Hematopoietic multipotent progenitor cell treated with erythropoietin and hydrocortisone succinate and interleukin-3 and kit ligand, for 4 days (in vitro differentiated cells): ENCODE measurements at places on chromosomes 7 and 10.

DNA sequence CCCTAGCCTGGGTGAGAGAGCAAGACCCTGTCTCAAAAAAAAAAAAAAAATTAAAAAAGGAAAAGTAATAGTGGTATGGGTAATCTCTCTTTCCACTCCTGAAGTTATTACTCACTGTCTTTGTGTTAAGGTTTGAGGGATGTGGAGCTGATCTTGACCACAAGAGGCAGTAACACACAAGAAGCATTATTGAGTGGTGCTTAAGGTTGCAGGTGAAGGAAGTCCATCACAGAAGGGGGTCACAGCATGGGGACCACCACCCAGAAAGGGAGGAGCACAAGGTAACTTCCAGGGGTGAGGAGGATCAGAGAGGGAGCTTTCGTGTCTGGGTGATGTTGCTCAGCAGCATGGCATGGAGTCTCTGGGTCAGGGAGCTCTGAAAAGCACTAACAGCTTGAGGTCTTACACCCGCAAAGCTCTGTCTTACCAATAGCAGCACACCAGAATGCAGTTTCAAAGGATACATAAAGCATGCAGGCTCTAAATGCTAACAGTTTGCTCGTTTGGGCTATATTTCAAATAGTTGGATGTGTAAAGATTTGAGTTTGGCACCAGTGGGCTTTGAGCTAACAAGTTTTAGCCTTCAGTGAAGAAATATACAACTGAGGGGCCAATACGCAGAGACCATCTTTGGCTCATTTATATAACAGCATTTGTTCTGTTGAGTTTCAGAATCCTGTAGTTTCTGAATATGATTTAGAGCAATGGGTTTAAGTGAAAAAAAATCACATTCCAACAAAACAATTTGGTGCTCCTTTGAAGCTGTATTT is 100.4 kb upstream of the DNAJC1 start:
- DNase-seq, result peak; percentile 38

DNA sequence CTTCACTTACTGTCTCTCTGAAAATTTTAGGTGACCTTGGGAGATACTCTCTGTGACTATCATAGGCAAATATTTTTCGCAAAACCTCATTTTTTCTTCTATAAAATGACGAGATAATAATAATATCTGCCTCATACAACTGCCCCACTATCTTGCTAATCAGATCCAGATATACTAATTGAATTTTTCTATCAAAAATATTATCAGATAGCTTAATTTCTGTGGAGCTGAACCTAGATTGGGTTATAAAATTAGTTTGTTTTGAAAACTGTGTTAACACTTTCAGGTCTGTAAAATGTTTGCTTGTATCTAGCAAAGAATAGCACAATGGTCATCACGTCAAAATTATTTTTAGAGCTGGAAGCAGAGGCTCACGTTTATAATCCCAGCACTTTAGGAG is 486.7 kb upstream of the LRRN3 start:
- DNase-seq, result no peak

DNA sequence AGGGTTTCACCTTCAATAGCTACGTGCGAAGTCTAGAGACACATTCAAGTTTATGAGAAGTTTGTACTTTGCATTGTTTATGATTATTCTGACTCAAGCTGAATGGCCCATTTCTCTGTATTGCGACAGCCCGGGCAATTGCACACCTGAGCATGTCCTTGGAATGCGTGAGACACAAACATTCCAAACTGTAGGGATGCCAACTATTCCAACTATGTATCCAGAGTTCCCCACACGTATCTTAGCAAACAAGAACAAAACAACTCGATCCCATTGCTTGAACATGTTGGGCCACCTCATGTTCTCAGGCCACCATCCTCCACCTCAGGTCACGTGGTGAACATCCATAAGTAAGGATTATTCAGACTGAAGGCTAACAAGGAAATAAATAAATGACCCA is 51.4 kb upstream of the EGFR start:
- DNase-seq, result no peak

DNA sequence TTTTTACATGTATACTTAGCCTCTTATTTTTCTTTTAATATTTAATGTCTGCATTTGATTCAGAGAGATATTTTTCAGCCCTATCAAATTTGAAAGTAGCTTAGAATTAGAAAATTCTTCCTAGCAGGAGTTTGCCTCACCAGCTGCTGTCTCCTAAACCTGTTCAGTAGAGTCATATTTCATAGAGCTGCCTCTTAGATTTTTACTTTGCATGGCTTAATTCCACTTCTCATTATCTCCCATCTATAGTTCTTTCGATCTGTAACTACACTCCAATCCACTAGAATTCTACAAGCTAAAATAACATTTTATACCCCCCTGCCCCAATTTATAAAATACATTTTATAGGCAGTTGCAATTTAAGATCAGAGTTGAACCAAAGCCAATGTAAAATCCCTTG is 227.0 kb downstream of the ANK3 start:
- DNase-seq, result no peak

GRCh38 chr10:97049670-97050069 is 136.1 kb downstream of the SLIT1 start:
- DNase-seq, result no peak

DNA sequence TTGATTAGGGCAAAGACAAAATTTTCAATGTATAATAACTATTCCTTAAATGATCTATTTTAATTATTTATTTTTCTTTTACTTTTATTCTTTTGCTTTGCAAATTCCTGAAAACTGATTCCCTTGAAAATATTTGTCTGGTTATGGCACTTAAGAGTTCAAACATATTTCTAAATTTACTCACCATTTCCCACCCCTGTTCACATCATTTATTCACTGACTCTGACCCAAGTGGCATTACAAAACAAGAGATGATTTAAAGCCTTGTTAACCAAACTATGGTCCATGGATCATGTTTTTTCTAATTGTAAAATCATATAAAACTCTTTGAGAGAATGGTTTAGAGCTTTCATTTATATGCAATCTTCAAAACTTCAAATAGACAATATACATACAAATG is 1256.1 kb upstream of the LRRN3 start:
- DNase-seq, result no peak

GRCh38 chr7:45342236-45342635 is 184.6 kb downstream of the RAMP3 start:
- DNase-seq, result no peak

DNA sequence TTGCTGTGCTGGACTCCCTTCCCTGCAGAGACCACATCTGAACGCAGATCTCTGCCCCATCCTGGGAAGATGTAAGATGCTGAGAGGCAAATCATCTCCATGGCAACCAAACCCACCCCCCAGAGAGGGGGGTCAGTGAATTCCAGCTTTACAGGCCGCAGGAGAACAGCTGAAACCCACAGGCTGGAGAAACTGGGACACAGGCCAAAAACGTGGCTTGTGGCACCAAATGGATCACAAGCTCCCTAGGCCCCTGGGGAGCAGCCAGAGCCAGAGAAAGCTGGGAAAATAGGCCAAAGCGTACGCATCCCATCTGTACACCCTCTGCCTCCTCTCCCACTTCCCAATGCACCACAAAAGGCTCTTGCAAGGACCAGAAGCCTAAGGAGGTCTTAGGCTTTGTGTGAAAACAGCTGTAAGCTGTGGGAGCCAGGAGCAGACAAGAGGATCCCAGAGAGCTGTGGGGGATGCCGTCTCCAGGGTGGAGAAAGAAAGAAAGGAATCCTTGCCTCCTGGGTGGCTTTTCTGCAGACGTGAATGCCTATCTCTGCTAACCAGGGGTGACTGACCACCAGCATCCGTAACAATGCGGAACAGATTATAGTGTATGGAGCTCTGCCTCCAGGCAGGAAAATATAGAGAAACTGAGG is 59.5 kb downstream of the TMEM130 start:
- no peak for DNase-seq

GRCh38 chr10:121092720-121093095 is 241.5 kb downstream of the WDR11 start:
- no peak for DNase-seq

DNA sequence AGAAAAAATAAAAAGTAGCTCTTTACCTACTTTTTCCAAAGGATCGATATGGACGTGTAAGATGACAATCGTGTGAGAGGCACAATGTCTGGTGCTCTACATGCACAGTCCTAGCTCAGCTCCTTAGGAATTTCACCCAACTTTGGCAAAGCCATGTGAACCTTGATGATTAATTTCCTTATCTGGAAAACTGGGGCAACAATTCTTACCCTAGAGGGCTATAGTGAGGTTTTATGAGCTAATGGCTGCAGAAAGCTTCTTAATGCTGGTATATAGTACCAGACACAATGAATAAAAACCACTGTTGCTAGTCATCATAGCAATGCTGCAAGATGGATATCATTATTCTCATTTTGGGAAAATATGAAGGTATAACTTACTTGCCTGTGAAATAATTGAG is 202.7 kb downstream of the PARD3 start:
- no peak for DNase-seq

GRCh38 chr7:157464971-157465886 is 128.4 kb downstream of the DNAJB6 start:
- DNase-seq, result no peak

DNA sequence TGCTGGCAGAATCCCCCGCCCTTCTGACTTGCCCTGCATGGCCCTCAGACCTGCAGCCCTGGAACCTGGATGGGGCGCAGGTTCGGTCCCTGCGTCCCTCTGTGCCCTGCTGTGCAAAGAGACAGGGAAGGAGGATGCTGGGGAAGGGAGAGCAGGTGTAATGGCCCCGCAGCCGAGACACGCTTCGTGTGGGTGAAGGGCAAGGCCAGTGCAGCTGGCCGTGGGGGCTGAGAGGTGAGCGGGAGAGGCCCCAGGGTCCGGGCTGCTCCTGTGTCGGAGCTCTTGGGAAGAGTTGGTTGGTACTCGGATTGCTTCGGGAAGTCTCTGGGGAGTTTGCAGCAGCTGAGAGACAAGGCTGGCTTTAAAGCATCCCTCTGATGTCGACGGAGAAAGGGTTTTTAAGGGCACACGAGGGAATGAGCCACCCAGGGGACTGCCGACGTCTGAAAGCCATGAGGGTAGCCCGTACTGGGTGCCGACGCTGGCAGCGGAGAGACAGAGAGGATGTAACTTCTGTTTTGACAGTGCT is 6.5 kb downstream of the ELFN1 start:
- DNase-seq, result no peak

DNA sequence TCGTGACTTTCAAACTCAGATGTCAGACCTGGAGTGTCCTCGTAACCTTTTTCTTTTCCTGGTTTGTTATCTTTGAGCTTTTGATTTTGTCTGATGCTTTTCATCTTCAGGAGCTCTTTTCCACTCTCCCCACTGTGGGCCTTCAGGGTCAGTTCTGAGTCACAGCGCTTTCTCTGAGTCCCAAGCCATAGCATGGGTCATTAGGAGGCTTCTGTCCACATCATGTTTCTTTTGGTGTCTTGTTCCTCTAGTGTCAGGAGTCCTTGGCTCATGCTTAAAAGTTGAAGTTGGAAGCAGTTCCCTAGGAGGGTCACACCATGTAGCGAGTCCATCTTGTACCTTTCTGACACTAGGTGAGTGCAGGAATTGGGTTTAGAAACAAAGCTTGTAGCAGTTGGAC is 40.3 kb downstream of the DAGLB start:
- DNase-seq, result no peak

DNA sequence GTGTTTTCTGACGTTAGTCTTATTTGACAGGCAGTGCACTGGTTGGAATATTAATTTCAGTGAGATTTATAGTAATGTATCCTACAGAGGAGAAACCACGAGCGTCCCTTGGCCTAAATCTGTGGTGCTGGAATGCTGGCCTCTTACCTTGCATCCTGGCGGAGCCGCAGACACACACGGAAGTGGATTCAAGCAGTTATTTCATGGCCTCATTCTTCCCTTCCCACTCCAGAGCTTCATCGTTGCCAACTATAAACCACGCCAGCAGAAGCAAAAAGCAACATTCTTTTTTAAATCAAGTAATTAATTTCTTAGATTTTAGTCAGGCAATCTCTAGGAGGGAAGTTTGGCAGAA is 13.1 kb downstream of the WIPI2 start:
- no peak for DNase-seq

DNA sequence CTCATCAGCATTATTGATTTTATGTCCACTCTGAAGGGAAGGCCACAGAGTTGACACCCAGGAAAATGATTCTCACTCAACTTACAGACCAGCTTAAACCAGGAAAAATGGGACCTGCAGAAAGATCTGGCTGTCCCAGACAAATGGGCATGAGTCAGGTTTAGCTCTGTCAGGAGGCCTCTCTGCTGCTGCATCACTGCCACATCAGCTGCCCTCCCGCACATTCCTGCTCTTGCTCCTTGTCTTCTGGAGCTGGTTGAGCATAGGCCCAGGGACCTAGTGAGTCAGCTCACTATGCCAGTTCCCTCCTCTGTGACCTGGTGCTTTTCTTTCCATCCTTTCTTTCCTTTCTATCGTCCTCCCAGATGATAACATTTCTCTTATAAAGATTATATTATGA is 18.8 kb upstream of the SMNDC1 start:
- no peak for DNase-seq

DNA sequence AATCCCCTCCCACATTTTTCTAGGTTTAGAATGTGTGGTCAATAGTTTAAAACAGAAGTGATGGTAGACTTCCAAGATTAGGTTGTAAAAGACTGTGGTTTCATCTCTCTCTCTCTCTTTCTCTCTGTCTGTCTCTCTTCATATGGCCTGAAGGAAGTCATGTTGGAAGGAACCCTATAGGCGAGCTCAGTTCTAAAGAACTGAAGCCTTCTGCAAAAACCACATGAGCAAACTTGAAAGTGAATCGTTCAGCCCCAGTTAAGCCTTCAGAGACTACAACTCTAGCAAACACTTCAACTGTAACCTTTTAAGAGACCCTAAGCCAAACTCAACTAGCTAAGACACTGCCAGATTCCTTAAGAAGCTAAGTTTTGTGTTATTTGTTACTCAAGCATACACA is 707.5 kb upstream of the LRRTM3 start:
- DNase-seq, result no peak

DNA sequence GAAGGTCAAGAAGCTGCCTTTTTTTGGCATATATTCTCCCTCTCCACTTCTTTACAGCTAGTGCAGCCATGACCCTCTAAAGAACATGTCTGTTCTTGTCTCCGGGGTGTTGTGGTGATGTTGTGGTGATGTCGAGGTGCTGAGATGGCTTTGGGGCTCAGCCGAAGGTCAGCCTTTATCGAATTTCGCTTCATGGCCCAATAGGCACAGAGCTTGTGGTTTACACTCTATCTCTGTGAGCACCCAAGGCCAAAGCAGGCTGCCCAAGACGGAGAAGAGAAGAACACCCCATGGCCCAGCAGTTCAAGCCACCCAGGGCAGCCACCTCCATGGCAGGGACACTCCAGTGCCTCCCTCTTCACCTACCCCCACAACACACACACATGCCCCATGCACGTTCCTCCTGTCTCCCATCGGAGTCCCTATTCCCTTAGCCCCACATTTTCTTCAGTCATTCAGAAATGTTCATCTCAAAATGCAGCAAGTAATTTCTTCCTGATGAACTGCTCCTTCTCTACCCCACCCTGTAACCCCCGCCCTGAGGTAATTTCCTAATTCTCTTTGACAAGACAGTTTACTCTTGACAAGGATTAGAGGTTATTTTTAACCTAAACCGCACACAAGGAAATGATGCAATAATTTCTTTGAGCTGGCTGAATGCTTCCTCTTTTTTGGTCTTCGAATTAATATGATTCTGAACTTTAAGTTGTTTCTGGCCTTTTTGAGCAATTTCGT is 18.6 kb upstream of the ADRB1 start:
- DNase-seq, result peak; percentile 93
